ENCODE measurements at places on chromosomes 13 and 19.

- DNase-seq, result no peak
Observed at GRCh38 chr13:100306030-100306429, 217.1 kb downstream of the PCCA start.

GRCh38 chr19:55635334-55635717 is 5.5 kb upstream of the ZNF580 start:
- no peak for DNase-seq

- no peak for DNase-seq
Observed at GRCh38 chr19:6693681-6694080, 23.7 kb upstream of the TNFSF14 start.

GRCh38 chr13:46720189-46720588 is 76.8 kb downstream of the ESD start:
- no peak for DNase-seq

DNA sequence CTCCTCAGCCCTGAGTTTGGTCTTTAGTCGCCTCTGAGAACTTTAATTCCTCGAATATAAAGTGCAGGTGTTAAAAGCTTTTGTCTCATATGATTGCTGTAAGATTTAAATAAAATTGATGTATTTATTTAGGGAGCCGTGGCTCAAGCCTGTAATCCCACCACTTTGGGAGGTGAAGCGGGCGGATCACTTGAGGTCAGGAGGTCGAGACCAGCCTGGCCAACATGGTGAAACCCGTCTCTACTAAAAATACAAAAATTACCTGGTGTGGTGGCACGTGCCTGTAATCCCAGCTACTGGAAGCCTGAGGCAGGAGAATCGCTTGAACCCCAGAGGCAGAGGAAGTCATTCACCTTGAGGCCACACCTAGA is 559 bp upstream of the SLC1A5 start:
- DNase-seq, result no peak
